ENCODE measurements at places on chromosomes 6 and 20. TPM values are rescaled to one million over a fixed set of nuclear protein-coding genes. Genes with fewer than 3 reads are reported as not detected.
A peak's percentile ranks its signal among the peaks of the same experiment; 100 is the strongest.

GRCh38 chr6:143301188-143301587, 149.3 kb downstream of the ADAT2 start:
- no peak overlapping the region for H3K4me3 ChIP-seq
- H3K4me1 ChIP-seq = no peaks in the 10 kb centered on the region
- H3K27me3 ChIP-seq = no peaks in the 10 kb centered on the region
- no peak for DNase-seq

DNA sequence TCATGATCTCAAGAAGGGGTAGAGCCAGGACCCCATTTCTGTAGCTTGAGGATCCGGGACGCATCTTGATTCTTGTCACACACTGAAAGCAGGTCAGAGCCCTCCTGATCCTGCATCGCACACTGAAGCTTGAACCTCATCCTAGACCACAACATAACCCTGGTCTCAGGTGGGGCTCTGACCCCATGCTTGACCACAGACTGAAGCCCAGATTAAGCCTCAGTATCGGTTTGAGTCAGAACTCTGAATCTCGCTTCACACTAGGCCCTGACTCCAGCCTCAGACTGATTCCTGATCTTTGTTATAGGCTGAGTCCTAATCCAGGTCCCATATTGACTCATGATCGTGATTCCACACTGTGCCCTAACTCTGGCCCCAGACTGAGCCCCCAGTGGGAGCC, 8.5 kb upstream of the RSPO4 start:
- no peak for DNase-seq
- H3K36me3 ChIP-seq = no peaks in the 10 kb centered on the region
- H3K27ac ChIP-seq = no peak overlapping the region

GRCh38 chr6:156886409-156886808, 109.2 kb downstream of the ARID1B start:
- H3K4me1 ChIP-seq = peaks cover 49% of the 10 kb centered on the region
- peaks cover 1% of the 10 kb centered on the region for H3K36me3 ChIP-seq
- H3K27ac ChIP-seq = peak overlapping the region; percentile 42
- H3K4me3 ChIP-seq = no peak overlapping the region
- DNase-seq = no peak

DNA sequence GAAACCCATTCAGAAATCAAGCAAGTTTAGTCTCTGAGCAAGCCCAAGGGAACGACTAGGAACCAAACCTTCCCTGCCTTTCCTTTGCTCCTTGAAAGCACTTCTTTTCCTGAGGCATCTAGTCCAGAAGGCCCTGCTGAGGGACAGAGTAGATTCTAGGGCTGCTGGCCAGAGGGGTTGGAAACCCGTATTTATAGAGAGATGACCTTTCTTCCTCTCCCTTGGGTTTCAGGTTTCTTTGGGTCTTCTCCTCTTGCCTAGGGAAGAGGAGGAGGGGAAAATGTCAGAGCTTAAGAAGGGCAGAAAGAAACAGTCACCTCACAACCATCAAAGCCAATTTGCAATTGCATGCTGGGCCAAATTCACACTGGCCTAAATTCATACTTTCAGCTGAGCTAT, 5.8 kb downstream of the APOBEC2 start:
- H3K4me1 ChIP-seq = peaks cover 23% of the 10 kb centered on the region
- no peak for DNase-seq
- no peak overlapping the region for H3K27ac ChIP-seq
- H3K27me3 ChIP-seq = no peaks in the 10 kb centered on the region
- no peak overlapping the region for H3K4me3 ChIP-seq
- H3K36me3 ChIP-seq = no peaks in the 10 kb centered on the region

GRCh38 chr6:155054491-155055250, 59.6 kb downstream of the TIAM2 start:
- no peak overlapping the region for H3K4me3 ChIP-seq
- H3K27ac ChIP-seq = peak overlapping the region; percentile 3
- H3K36me3 ChIP-seq = no peaks in the 10 kb centered on the region
- H3K4me1 ChIP-seq = peaks cover 17% of the 10 kb centered on the region
- no peaks in the 10 kb centered on the region for H3K27me3 ChIP-seq

- H3K4me3 ChIP-seq = no peak overlapping the region
- no peaks in the 10 kb centered on the region for H3K4me1 ChIP-seq
- H3K27me3 ChIP-seq = peaks cover 4% of the 10 kb centered on the region
- H3K27ac ChIP-seq = no peak overlapping the region
Measured at GRCh38 chr20:60131375-60131774, 173.2 kb downstream of the CDH26 start.

- no peaks in the 10 kb centered on the region for H3K27me3 ChIP-seq
- peaks cover 23% of the 10 kb centered on the region for H3K4me1 ChIP-seq
- H3K27ac ChIP-seq = peak overlapping the region; percentile 29
- H3K36me3 ChIP-seq = peaks cover 17% of the 10 kb centered on the region
Measured at GRCh38 chr6:36478051-36478526, 35.3 kb downstream of the KCTD20 start.

DNA sequence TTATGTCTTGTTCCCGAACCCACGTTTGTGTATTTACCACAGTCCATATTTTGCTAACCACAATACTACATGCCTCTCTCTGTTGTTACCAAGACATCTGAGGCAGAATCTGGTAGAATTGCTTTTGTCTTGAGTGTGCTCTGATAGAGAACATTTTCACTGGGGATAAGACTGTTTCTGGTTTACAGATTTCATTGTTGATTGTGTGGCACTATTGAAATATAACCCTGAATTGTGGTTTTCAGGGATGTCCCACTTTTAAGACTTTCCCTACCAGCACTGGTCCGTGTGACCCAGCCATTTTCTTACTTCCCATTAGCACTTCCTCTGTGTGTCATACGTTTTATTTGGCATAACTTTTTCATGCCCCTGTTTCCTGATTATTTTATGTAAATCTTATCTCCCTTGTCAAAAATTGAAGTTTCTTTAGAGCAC, 12.2 kb downstream of the NCOA7 start:
- no peak for DNase-seq
- H3K36me3 ChIP-seq = peaks cover 8% of the 10 kb centered on the region
- H3K4me1 ChIP-seq = peaks cover 66% of the 10 kb centered on the region
- no peaks in the 10 kb centered on the region for H3K27me3 ChIP-seq
- H3K27ac ChIP-seq = peak overlapping the region; percentile 76
- no peak overlapping the region for H3K4me3 ChIP-seq

- no peak overlapping the region for H3K27ac ChIP-seq
- H3K36me3 ChIP-seq = peaks cover 14% of the 10 kb centered on the region
- no peak overlapping the region for H3K4me3 ChIP-seq
- no peak for DNase-seq
- H3K4me1 ChIP-seq = no peaks in the 10 kb centered on the region
Measured at GRCh38 chr20:3652676-3653596, 10.3 kb downstream of the GFRA4 start.

DNA sequence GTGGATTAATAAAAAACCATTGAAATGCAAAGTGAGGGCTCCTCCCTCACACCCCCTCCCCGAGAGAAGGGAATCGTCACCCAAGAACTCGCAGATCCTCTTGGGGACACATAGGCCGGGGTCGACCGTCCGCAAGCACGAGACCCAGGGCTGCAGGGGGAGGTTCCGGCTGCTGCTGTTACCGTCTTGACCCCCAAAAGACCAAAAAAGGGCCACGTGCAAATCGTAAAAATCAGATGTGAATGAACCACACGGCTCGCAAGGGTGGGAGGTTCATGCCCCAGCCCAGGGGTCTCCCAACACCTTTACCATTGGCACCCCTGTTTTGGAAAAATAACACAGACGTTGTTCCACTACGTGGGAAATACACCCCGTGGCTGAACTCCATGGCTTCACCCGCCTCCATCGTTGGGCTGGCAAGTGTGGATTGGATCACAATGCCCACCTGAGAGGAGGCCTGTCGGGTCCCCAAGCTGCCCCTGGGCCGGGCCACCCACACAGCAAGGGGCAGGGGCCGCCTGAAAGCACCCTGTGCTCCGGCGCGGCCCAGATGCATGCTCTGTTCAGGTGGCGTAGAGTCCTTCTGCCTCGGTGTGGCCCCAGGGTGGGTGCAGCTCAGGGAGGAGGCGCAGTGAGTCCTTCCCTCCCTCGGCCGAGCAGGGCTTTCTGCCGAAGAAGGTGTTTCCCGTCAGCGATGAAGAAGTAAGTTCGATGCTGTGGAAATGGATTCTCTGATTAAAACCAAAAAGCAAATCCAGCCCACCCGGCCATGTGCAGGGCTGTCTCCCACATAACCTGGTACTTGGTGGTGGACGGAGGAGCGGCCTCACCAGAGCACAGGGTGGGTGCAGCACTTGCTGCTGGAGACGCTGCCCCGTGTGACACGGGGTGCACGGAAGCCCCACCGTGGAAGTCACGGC, 85.0 kb downstream of the YTHDF1 start:
- H3K36me3 ChIP-seq = no peaks in the 10 kb centered on the region
- H3K27ac ChIP-seq = no peak overlapping the region
- DNase-seq = peak; percentile 79
- peaks cover 10% of the 10 kb centered on the region for H3K27me3 ChIP-seq
- no peak overlapping the region for H3K4me3 ChIP-seq

- H3K36me3 ChIP-seq = peaks cover 3% of the 10 kb centered on the region
- H3K4me3 ChIP-seq = peak overlapping the region; percentile 14
- peaks cover 61% of the 10 kb centered on the region for H3K4me1 ChIP-seq
- no peaks in the 10 kb centered on the region for H3K27me3 ChIP-seq
Measured at GRCh38 chr6:140079328-140079727, 704.9 kb upstream of the CITED2 start.

- H3K4me1 ChIP-seq = no peaks in the 10 kb centered on the region
- H3K27me3 ChIP-seq = no peaks in the 10 kb centered on the region
- no peak overlapping the region for H3K4me3 ChIP-seq
Measured at GRCh38 chr6:109434456-109434855, 6.0 kb downstream of the PPIL6 start.

DNA sequence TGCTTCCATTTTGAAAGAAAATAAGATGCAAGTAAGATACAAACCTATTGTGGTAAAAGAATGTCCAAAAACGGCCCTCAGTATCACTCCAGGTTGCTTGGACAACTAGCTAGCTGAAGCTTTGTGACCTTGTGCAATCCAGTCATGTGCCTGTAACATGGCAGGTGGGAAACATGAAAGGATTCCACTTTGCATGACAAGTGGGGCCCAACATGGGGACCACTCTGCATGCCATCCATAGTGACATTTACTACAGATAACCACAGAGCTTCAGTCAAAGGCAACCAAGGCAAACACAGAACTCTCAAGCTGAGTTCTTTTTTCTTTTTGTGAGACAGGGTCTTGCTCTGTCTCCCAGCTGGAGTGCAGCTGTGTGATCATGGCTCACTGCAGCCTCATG, 15.8 kb upstream of the FBXO9 start:
- H3K27me3 ChIP-seq = no peaks in the 10 kb centered on the region
- no peak overlapping the region for H3K4me3 ChIP-seq
- peaks cover 19% of the 10 kb centered on the region for H3K4me1 ChIP-seq

- H3K27me3 ChIP-seq = peaks cover 25% of the 10 kb centered on the region
- DNase-seq = no peak
- H3K4me1 ChIP-seq = peaks cover 6% of the 10 kb centered on the region
- H3K4me3 ChIP-seq = no peak overlapping the region
- H3K36me3 ChIP-seq = no peaks in the 10 kb centered on the region
Measured at GRCh38 chr20:1757606-1758512, 100.3 kb upstream of the SIRPG start.

GRCh38 chr20:45218124-45218523, 3.0 kb upstream of the SEMG2 start:
- H3K4me3 ChIP-seq = no peak overlapping the region
- H3K27me3 ChIP-seq = peaks cover 13% of the 10 kb centered on the region
- H3K4me1 ChIP-seq = no peaks in the 10 kb centered on the region
- no peaks in the 10 kb centered on the region for H3K36me3 ChIP-seq
- H3K27ac ChIP-seq = no peak overlapping the region

DNA sequence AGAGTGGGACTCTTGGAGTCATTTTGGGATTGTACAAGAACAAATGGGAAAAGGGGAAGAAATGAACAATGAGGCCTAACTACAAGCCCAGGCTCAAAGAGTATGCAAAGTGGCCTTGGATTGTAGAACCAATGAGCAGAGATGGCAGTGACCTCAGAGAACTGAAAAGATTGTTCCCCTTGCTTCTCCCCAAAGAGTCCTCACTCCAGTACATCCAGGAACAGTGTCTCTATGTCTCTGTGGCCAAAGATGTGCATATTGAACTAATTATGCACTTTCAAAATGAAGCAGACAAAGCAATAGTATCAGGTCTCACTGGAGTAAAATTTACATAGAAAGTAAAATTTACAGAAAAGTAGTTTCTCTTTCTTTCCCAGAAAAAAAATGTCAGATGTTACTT, 81.0 kb downstream of the SMLR1 start:
- H3K27me3 ChIP-seq = no peaks in the 10 kb centered on the region
- no peak overlapping the region for H3K27ac ChIP-seq
- H3K36me3 ChIP-seq = peaks cover 3% of the 10 kb centered on the region
- DNase-seq = no peak

DNA sequence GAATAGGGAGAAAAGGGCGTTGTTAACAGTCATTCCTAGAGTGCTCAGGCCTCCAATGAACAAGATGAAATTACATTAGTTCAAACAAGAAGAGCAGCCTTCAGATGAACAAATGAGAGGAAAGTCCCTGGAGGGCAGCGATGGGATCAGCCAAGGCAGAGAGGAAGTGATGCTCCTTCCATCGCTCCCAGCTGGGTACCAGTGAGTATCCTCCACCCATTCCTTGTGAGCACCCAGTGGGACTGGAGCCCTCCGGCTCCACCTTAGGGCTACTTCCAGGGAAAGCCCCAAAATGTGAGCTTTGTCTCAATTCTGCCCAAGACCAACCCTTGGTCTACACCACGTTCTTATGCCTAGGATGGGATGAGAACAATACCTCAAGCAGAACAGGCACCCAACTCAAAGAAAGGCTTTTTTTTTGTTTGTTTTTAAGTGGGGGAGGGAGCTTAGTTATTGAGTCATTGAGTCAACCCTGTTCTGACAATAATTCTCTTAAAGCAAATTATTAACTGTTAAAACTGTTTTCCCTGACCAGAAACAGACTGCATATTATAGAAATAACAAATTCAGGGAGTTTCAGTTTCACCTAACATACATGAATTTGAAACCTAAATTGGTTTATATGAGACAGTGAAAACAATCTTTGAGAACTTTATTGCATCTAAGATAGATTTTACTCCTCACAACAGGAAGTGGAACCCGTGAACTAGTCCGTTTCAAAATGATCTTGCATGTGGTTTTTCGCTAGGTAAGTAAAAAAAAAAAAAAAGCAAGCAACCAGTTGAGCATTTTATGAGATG, 106.9 kb downstream of the IPCEF1 start:
- peaks cover 5% of the 10 kb centered on the region for H3K4me1 ChIP-seq
- H3K27me3 ChIP-seq = peaks cover 2% of the 10 kb centered on the region
- no peak overlapping the region for H3K4me3 ChIP-seq
- no peak overlapping the region for H3K27ac ChIP-seq
- H3K36me3 ChIP-seq = no peaks in the 10 kb centered on the region

GRCh38 chr6:160391419-160392116, 43.4 kb downstream of the SLC22A3 start:
- no peaks in the 10 kb centered on the region for H3K27me3 ChIP-seq
- H3K4me1 ChIP-seq = peaks cover 29% of the 10 kb centered on the region
- no peak overlapping the region for H3K4me3 ChIP-seq
- H3K36me3 ChIP-seq = no peaks in the 10 kb centered on the region
- no peak for DNase-seq

- H3K36me3 ChIP-seq = no peaks in the 10 kb centered on the region
- no peak for DNase-seq
- no peaks in the 10 kb centered on the region for H3K27me3 ChIP-seq
- H3K4me1 ChIP-seq = no peaks in the 10 kb centered on the region
- H3K27ac ChIP-seq = no peak overlapping the region
Measured at GRCh38 chr6:134217798-134218140, 100.1 kb downstream of the SGK1 start.

DUSP15 gene
- 11.5 TPM for total RNA-seq

COL20A1 gene
- 0.21 TPM for total RNA-seq

GSTA3 gene
- total RNA-seq = not detected

TRMT11 gene
- total RNA-seq = 15.4 TPM

CNR1 gene
- not detected for total RNA-seq

KCNK16 gene
- not detected for total RNA-seq

GPR63 gene
- 1.1 TPM for total RNA-seq

SPTLC3 gene
- total RNA-seq = 5.8 TPM

POU3F2 gene
- total RNA-seq = not detected

MUCL3 gene
- not detected for total RNA-seq

MYBL2 gene
- 15.7 TPM for total RNA-seq

LIME1 gene
- 7.1 TPM for total RNA-seq

ZBTB46 gene
- 6.0 TPM for total RNA-seq

CST2 gene
- not detected for total RNA-seq

TNFRSF6B gene
- total RNA-seq = 0.79 TPM
